ENCODE measurements at places on chromosomes 1 and 21. TPM values are rescaled to one million over a fixed set of nuclear protein-coding genes. Genes with fewer than 3 reads are reported as not detected.

Gene SORT1
- total RNA-seq = 7.6 TPM

Gene OR2T35
- total RNA-seq = not detected

Gene L1TD1
- not detected for total RNA-seq

Gene PODN
- total RNA-seq = 0.19 TPM

Gene SFN
- not detected for total RNA-seq

Gene KCNA2
- under 0.01 TPM for total RNA-seq

Gene DEPDC1
- total RNA-seq = 24.0 TPM

Gene CD160
- total RNA-seq = not detected

Gene IGSF9
- total RNA-seq = not detected

Gene LRRIQ3
- under 0.01 TPM for total RNA-seq

Gene SLAMF7
- total RNA-seq = not detected

Gene FMO4
- 1.2 TPM for total RNA-seq

Gene E2F2
- total RNA-seq = 2.6 TPM

Gene ODR4
- total RNA-seq = 20.3 TPM

Gene FOXJ3
- 51.6 TPM for total RNA-seq

Gene PHGDH
- total RNA-seq = 10.5 TPM

Gene CLDN17
- total RNA-seq = not detected

Gene TEDDM1
- total RNA-seq = not detected

Gene PLXNA2
- total RNA-seq = 171 TPM

Gene TRIM67
- not detected for total RNA-seq

Gene FLAD1
- 35.1 TPM for total RNA-seq

Gene FCN3
- 0.33 TPM for total RNA-seq

Gene ACOT11
- 3.6 TPM for total RNA-seq

Gene PTGFRN
- 97.0 TPM for total RNA-seq

Gene CYP4X1
- total RNA-seq = 3.3 TPM

Gene HUNK
- total RNA-seq = under 0.01 TPM

Gene TLR5
- under 0.01 TPM for total RNA-seq

Gene TRPM2
- 1.1 TPM for total RNA-seq

Gene CFAP57
- total RNA-seq = 0.10 TPM

Gene LDLRAD1
- not detected for total RNA-seq

Gene COL16A1
- 0.86 TPM for total RNA-seq

Gene TTC24
- total RNA-seq = not detected

Gene NCF2
- total RNA-seq = 0.10 TPM

Gene CXADR
- total RNA-seq = 22.5 TPM

Gene CR1
- not detected for total RNA-seq

Gene CNTN2
- total RNA-seq = not detected

Gene COL8A2
- 2.4 TPM for total RNA-seq

Gene PGLYRP3
- not detected for total RNA-seq

Gene SMIM1
- total RNA-seq = 2.3 TPM

Gene S100A16
- 678 TPM for total RNA-seq

Gene USP24
- total RNA-seq = 40.8 TPM

Gene PGLYRP4
- total RNA-seq = not detected

Gene BMP8B
- under 0.01 TPM for total RNA-seq

Gene SEMA4A
- total RNA-seq = 0.65 TPM
